ENCODE measurements at places on chromosomes 7 and 10.

DNA sequence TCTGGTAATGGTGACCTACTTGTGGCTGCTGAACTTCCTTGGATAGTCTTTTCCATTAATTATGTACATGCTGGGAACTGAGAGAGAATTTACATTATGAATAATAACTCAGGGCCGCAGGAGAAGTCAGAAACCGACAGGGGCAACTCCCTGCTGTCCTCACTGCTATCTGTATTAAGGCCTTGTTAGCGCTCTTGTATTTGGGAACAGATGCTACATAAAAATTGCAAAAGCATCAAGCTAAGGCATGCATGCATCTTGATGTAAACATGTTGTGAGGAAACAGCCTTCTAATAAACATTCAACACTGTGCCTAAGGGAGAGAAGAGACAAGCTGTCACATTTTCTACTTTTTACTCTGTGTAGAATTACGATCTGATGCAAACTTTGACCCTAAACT, 158.4 kb downstream of the PARD3 start:
- H3K4me3 ChIP-seq = no peak overlapping the region
- H3K27ac ChIP-seq = no peak overlapping the region
- peaks cover 11% of the 10 kb centered on the region for H3K4me1 ChIP-seq
- H3K27me3 ChIP-seq = no peaks in the 10 kb centered on the region

DNA sequence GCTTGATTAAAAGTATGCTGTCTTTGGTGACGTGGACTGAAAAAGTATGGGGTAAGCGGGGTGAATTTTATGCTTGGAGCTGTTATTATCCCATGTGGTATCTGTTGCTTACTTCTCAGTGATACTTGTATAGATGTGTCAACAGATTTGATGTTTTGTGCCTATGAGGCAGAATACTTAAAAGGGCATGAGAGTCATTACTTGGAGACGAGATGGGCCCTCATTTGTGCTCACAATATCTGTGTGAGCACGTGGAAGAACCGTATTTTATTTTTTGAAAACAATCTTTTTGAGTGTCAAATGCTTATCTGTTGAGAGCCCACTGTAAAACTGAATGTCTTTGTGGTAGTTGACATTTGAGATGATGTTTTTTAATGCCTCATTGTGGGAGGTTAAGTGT, 281.9 kb downstream of the EXOC4 start:
- peaks cover 3% of the 10 kb centered on the region for H3K4me1 ChIP-seq
- no peaks in the 10 kb centered on the region for H3K36me3 ChIP-seq
- no peaks in the 10 kb centered on the region for H3K27me3 ChIP-seq
- H3K4me3 ChIP-seq = no peak overlapping the region

DNA sequence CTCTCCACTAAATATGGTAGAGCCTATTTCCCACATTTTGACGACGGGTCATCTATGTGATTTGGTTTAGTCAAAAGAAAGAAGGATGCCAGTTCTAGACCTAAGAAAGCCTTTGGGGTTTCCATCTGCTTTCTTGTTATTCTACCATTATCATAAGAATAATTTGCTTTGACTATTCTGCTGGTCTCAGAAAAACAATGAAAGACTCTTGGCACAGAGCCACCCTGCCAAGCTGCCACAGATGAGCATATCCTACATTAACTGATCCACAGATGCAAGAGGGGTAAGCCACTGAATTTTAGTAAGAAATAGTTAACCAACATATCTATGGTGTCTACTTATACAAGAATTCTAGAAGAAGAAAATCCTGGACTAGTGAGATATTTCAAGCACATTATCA, 158.6 kb upstream of the MAGI2 start:
- H3K27me3 ChIP-seq = no peaks in the 10 kb centered on the region
- no peaks in the 10 kb centered on the region for H3K36me3 ChIP-seq
- no peak overlapping the region for H3K27ac ChIP-seq
- no peaks in the 10 kb centered on the region for H3K4me1 ChIP-seq
- no peak overlapping the region for H3K4me3 ChIP-seq
- DNase-seq = no peak

- DNase-seq = no peak
- H3K36me3 ChIP-seq = no peaks in the 10 kb centered on the region
- H3K4me3 ChIP-seq = no peak overlapping the region
- H3K27ac ChIP-seq = peak overlapping the region; percentile 26
- peaks cover 32% of the 10 kb centered on the region for H3K4me1 ChIP-seq
These were observed 41.4 kb downstream of the JCAD start for GRCh38 chr10:30017966-30018365.

DNA sequence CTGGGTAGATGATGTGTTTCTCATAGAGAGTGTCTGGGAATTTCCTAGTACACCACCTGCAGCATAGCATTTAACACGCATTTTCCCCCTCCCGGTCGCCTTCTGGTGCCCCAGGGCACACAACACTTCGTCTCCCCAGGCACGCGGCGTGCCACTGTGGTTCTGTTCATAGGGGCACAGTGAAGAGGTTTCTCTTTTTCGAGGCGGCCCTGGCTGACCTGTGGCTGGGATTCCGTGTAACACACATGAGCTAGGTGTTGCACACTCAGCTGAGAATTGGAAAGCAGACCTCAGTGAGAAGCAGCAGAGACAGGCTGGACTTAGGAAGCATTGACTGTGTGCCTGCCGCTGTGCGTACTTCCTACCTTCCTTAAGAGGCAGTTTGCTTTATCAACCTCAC, 214.3 kb upstream of the SHH start:
- no peaks in the 10 kb centered on the region for H3K36me3 ChIP-seq
- peaks cover 2% of the 10 kb centered on the region for H3K27me3 ChIP-seq
- H3K4me3 ChIP-seq = no peak overlapping the region
- H3K4me1 ChIP-seq = no peaks in the 10 kb centered on the region
- no peak overlapping the region for H3K27ac ChIP-seq
- no peak for DNase-seq

DNA sequence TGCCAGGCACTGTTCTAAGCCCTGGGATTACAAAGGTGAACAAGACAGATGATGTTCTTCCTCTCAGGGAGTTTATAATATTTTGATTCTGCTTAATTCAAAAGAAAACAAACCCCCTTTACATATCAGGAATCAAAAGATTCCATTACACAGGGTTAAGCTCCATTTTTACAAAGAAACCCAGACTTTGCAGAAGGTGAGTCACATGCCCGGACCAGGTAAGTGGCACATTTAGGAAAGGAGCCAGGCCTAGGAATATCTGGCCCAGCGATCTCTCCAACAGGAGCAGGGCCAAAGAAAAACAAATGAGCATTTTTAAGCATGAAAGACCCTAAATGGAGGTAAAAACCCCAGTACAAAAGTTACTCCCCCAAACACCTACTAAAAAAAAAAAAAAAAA, 1.1 kb downstream of the STN1 start:
- H3K27me3 ChIP-seq = no peaks in the 10 kb centered on the region
- no peaks in the 10 kb centered on the region for H3K36me3 ChIP-seq
- H3K27ac ChIP-seq = peak overlapping the region; percentile 98
- no peak for DNase-seq
- peaks cover 18% of the 10 kb centered on the region for H3K4me1 ChIP-seq
- peak overlapping the region; percentile 73 for H3K4me3 ChIP-seq

- H3K4me1 ChIP-seq = peaks cover 27% of the 10 kb centered on the region
- H3K27ac ChIP-seq = peak overlapping the region; percentile 47
- DNase-seq = no peak
- peak overlapping the region; percentile 37 for H3K4me3 ChIP-seq
These were observed 5.1 kb downstream of the TSPAN14 start for GRCh38 chr10:80459047-80459865.

DNA sequence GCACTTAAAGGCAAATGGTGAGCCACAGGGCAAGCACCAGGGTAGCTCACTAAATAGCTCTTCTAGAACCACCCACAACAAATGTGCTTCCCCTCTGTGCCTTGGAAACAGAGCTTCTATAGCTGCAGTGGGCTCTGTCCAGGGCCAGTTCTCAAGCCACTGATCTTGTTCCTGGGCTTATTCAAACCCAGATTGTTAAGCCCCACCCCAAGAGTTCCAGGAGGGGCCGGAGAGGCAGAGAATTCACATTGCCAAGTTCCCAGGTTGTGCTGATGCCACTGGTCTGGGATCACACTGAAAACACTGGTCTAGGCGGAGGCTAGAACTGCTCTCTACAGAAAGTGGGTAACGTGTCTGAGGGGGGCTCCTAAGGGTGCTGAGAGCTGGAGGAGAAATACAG, 15.4 kb upstream of the KDM7A start:
- no peaks in the 10 kb centered on the region for H3K4me1 ChIP-seq
- H3K36me3 ChIP-seq = no peaks in the 10 kb centered on the region

GRCh38 chr7:92648067-92648466, 57.9 kb upstream of the FAM133B start:
- peaks cover 23% of the 10 kb centered on the region for H3K4me1 ChIP-seq
- no peaks in the 10 kb centered on the region for H3K36me3 ChIP-seq
- no peak overlapping the region for H3K27ac ChIP-seq
- H3K27me3 ChIP-seq = no peaks in the 10 kb centered on the region

GRCh38 chr10:8043569-8044306, 10.8 kb upstream of the GATA3 start:
- peaks cover 97% of the 10 kb centered on the region for H3K27me3 ChIP-seq
- no peak overlapping the region for H3K27ac ChIP-seq
- peaks cover 6% of the 10 kb centered on the region for H3K4me1 ChIP-seq
- H3K36me3 ChIP-seq = no peaks in the 10 kb centered on the region

- H3K27ac ChIP-seq = no peak overlapping the region
- H3K4me3 ChIP-seq = no peak overlapping the region
- H3K36me3 ChIP-seq = no peaks in the 10 kb centered on the region
These were observed 76.9 kb downstream of the SLC13A1 start for GRCh38 chr7:123122916-123123315.

GRCh38 chr10:125146791-125147579, 13.4 kb downstream of the CTBP2 start:
- H3K27ac ChIP-seq = no peak overlapping the region
- DNase-seq = no peak
- peaks cover 13% of the 10 kb centered on the region for H3K36me3 ChIP-seq
- no peak overlapping the region for H3K4me3 ChIP-seq
- no peaks in the 10 kb centered on the region for H3K27me3 ChIP-seq

GRCh38 chr10:70774810-70775678, 10.1 kb downstream of the TBATA start:
- H3K4me1 ChIP-seq = no peaks in the 10 kb centered on the region
- no peaks in the 10 kb centered on the region for H3K36me3 ChIP-seq
- H3K27ac ChIP-seq = no peak overlapping the region
- H3K4me3 ChIP-seq = no peak overlapping the region

GRCh38 chr7:120955577-120956149, 5.1 kb downstream of the ING3 start:
- peaks cover 28% of the 10 kb centered on the region for H3K36me3 ChIP-seq
- no peak for DNase-seq
- H3K27ac ChIP-seq = no peak overlapping the region
- H3K4me1 ChIP-seq = no peaks in the 10 kb centered on the region

DNA sequence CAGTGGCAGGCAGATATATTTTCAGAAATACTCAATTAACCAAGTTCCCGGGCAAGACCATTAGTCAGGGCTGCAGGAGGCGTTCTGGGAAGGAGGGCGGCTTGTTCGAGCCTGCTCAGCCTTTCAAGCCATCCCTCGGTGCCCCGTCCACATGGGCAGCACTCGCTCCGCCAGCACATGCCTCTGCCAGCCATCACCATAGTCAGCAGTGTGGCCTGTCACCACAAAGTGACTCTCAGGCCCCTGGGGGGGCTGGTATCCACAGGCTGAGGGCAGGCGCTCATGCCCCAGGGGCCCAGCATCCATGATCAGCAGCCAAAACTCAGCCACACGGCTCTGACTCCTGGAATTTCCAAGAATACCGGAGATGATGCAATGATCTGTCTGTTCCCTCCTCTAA, 81.9 kb downstream of the CHST15 start:
- H3K36me3 ChIP-seq = no peaks in the 10 kb centered on the region
- H3K27me3 ChIP-seq = no peaks in the 10 kb centered on the region
- no peak overlapping the region for H3K27ac ChIP-seq
- H3K4me3 ChIP-seq = no peak overlapping the region
- no peaks in the 10 kb centered on the region for H3K4me1 ChIP-seq
- DNase-seq = no peak

DNA sequence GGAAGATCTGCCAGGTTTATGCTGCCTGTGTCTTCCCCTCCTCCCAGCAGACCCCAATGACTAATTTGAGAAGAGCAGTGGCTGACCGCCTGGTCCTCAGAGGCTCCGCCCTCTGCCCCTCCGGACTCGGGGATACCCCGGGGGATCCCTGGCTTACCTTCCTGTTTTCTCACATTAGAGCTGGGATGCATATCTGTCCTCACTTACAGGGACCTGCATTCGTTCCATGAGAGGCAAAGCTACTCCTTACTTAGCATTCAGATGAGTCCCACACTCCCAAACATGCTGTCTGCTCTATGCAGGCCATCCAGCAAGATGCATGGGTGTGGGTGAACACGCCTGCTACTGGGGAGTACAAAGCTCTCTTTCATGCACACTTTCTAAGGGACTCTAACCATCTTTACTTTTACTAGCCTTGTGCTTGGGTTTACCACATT, 24.0 kb downstream of the VOPP1 start:
- H3K27ac ChIP-seq = no peak overlapping the region
- no peaks in the 10 kb centered on the region for H3K27me3 ChIP-seq
- H3K36me3 ChIP-seq = no peaks in the 10 kb centered on the region

DNA sequence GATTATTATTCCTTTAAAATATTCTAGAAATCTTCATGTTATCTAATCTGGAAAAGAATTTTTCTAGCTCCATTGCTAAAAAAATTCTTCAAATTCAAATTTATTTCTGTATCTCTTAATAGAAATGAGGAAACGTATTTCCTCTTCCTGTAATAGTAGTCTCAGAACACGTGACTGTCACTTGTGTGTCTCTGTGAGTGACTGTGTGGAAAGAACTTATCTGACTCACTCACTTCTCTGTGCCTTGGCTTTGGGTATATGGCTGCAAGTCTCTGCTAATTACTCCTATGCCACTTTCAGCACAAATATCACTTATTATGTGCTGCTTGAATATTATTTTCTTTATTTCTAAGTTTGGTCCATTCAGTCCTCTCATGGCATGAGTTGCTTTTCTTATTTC, 132.7 kb downstream of the CNTNAP2 start:
- DNase-seq = no peak
- H3K36me3 ChIP-seq = no peaks in the 10 kb centered on the region
- H3K4me1 ChIP-seq = no peaks in the 10 kb centered on the region
- no peaks in the 10 kb centered on the region for H3K27me3 ChIP-seq

DNA sequence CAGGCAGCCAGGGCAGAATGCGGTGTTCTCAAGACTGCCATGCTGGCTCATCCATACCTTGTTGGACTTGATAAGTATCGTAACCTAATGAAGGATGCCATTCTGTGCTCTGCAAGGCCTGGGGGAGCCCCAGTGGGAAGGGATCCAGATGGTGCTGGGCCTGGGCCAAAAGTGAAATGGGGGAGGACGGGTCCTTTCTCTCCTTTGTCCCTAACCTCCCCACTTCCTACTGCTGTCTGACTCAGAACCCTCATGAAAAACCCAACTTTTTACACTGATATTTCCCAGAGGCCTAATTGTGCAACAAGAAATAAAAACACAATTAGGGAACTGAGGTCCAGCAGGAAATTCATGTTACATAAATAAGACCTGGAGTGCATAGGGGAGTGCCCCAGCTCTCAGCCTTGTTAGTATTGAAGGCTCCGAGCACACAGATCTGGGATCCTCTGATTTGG, 193.7 kb upstream of the SVIL start:
- no peaks in the 10 kb centered on the region for H3K36me3 ChIP-seq
- H3K4me3 ChIP-seq = no peak overlapping the region
- DNase-seq = no peak
- H3K27ac ChIP-seq = no peak overlapping the region
- no peaks in the 10 kb centered on the region for H3K4me1 ChIP-seq
- H3K27me3 ChIP-seq = no peaks in the 10 kb centered on the region

Data from lung (tissue), 17 donors.